Activated T-cell treated with anti-CD3 and anti-CD28 coated beads, Interleukin-2, amount 50 U/mL, for 72 hours (primary cell): ENCODE measurements at places on chromosomes 7 and 10. TPM values are rescaled to one million over a fixed set of nuclear protein-coding genes. Genes with fewer than 3 reads are reported as not detected.

GRCh38 chr10:86366033-86366901 lies at the start of gene GRID1:
TSS of gene GRID1 (minus strand) at chr10:86366795.
- DNase-seq: peak; percentile 28

- DNase-seq: peak; percentile 11
Observed at GRCh38 chr10:122648599-122649428, 50.8 kb downstream of the C10orf120 start.

DNA sequence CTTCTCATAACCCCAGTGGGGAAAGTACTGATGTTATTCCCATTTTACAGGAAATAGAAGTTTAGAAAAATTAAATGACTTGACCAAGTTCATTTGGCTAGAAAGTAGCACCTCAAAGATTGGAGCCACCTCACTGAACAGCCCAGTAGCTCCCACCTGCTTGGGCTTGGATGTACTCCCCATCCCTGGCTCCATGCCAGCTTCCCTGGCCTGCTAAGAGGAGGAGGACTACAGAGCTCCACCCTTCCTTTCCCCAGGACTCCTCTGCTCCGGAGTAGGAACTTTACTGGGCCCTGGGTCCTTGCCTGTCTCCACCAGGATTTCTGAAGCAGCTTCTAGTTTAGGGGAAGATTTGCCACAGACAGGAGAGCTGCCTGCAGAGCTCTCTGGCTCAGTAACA lies 3.1 kb downstream of the HPS6 start:
- DNase-seq: no peak

GRCh38 chr10:111086574-111086973 lies 9.7 kb downstream of the ADRA2A start:
- no peak for DNase-seq

DNA sequence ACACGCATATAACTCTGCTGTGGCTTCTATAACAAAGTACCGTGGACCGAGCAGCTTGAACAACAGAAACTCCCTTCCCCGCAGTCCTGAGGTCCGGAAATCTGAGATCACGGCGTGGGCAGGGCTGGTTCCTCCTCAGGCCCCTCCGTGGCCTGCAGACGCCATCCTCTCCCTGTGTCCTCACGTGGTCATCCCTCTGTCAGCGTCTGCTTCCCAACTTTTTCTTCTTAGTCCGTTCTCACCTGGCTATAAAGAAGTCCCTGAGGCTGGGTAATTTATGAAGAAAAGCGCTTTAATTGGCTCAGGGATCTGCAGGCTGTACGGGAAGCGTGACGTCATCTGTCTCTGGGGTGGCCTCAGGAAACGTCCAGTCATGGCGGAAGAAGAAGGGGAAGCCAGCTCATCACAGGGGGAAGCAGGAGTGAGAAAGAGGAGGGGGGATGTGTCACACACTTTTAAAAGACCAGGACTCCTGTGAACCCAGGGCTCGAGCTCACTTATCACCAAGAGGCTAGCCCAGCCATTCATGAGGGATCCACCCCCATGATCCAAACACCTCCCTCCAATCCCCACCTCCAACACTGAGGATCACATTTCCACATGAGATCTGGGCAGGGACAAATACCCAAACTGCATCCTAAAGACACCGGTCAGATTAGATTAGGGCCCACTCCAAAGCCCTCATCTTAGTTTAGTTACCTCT lies 91.2 kb upstream of the INSIG1 start:
- DNase-seq: peak; percentile 85

- DNase-seq: no peak
Observed at GRCh38 chr7:12607134-12607533, 36.6 kb downstream of the SCIN start.

DNA sequence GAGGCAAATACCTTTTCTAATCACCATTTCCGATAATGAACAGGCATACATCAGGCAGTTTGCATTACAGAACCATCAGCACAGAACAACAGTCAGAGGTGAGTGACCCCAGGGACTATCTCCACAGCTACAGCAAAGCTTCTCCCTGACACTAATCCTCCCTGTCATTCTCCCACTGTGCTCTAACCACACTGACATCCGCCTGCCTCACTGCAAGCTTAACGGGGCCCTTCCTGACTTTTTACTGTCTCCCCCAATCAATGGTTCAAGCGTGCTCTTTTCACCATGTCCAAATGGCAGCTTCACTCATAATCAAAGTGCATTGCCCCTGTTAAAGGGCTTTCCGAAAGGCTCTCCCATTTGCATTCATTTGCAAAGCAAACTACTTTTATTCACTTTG lies 196.3 kb downstream of the DNAJC1 start:
- no peak for DNase-seq

DNA sequence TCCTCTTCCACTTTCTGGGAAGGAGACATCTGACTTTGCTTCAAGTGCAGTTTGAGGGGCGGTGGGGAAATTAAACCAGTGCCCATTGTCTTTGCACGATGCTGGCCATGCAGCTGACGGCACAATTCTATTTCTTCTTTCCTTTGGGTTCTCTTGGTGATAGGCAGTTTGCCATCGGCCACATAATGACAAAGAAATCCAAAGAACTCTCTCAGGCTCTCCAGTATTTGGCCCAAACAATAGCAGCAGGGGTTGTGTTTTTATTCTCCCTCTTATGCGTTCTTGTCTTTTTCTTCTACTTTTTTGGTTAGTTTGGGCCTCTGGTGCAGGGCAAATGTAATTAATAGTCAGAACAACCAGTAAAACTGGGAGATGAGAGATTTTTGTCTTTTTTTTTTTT lies 147.0 kb downstream of the EMX2 start:
- DNase-seq: no peak

DNA sequence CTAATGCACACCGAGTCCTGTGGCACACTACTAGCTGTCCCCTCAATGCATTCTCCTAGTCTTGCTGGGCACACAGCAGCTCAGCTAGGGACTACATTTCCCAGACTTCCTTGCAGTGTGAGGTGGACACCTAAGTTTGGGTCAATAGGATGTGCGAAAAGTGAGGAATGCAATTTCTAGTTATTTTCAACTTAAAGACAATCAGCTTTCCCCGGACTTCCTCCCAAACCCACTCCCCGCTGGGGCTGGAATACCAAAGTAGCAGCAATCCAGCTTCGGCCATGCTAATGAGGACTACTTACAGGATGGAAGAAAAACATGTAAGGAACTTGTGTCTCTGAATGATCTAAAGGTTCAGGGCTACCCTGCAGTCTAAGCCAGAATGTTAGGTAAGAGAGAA lies 286.4 kb upstream of the LRRN3 start:
- DNase-seq: no peak

DNA sequence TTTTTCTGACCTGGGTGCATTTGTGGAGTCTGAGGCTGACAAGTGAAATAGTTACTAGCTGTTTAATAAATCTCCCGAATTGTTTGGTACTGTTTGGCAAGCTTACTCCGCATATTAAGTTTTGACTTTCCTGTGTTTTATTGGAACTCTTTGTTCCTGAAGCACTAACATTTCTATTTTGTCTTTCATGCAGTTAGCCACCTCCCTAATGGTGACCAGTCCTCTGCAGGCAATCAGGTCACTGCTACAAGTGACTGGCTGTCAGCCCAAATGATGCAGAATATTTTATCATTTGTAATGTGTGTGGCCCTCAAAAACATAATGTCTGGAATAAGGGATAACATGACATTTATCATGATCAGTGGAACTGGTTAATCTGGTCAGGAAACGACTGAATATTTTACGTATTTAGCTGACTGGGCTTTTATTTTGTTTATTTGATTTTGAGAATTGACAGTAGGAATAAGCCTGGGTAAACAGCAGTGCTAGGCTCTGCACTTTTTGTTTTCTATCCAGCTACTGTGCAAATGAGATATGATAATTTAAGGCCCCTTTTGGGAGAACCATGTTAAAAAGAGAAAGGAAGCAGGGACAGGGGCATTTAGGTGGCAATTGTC lies 82.9 kb downstream of the ST7 start:
- no peak for DNase-seq

- DNase-seq: peak; percentile 83
Observed at GRCh38 chr7:157337316-157338149, 729 bp downstream of the DNAJB6 start.

GRCh38 chr10:115539142-115539762 lies 446.1 kb downstream of the ATRNL1 start:
- no peak for DNase-seq

DNA sequence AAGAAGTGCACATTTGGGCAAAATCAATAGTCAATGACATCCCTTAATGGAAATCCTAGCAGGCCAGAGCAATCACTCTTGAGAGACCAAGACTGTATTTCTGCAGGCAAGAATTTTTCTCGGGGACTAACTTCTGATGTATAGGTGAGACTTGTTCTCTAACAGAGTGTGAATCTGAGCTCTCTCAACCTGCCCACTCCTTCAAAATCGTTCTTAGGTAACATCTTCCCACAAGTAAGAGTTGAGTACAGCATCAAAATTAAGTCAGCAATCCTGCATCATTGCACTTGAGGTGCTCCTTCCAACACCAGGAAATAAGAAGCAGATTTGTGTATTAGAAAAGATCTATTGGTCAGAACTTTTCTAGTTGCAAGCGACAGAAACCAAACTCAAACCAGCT lies 25.6 kb upstream of the GFRA1 start:
- no peak for DNase-seq

- no peak for DNase-seq
Observed at GRCh38 chr7:24325708-24326107, 41.7 kb downstream of the NPY start.

GRCh38 chr10:108254089-108254488 lies 1089.6 kb upstream of the SORCS1 start:
- no peak for DNase-seq

DNA sequence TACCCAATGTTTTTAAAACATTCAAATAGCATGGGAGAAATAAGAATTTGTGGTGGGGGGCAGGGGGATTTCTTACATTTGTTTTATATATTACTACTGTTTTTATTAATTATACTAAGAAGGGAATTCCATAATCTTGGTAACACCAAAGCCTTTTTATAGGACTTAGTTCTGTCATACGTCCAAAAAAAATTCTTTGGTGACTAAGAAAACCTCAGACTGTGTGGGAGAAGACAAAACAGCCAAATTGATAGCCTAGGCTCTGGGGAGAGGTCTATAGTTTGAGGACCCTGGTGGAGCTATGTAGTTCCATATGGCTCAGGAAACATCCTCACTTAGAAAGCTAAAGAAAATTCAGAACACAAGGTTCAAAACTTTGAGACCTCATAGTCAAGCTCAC lies 23.4 kb downstream of the ACSM6 start:
- DNase-seq: no peak

DNA sequence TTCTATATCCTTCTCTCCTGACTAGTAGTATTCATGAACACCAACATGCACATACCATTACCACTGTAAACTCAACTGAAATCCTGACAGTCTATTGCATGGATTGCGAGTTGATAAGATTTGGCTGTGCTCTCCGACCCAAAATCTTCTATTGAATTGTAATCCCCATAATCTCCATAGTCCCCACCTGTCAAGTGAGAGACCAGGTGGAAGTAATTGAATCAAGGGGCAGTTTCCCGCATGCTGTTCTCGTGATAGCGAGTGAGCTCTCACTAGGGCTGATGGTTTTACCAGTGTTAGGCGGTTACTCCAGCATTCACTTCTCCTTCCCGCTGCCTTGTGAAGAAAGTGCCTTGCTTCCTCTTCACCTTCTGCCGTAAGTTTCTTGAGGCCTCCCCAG lies 261.8 kb downstream of the PHF14 start:
- DNase-seq: no peak

GRCh38 chr7:28173531-28173930 lies 7.1 kb downstream of the JAZF1 start:
- DNase-seq: no peak

DNA sequence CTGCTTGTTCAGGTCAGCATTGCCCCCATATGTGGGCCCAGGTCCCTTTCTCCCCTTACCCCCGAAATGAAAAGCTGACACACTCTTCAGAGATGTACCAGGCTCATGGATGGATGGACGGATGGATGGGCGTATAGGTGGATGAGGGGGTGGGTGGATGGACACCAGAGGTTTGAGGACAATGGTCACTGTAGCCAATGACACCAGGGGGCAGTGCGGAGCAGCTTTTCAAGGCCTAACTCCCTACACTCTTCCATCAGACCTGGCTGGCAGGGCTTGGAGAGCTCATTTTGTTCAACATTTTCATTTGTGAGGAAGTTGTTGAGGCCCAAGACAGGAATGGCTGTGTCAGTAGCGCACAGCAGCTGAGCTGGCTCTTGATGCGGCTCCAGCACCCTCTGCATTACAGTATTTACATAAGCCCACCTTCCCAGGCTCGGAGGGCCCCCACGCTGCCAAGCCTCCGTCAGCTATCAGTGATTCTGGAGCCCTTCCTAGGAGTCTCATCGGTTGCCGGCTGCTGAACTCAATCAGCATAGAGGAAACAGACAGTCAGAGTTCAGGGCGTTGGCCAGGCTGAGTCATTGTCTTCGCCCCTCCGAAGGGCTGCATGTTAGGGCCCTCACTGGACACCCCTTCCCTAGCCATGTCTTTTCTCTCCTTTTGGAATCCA lies 11.6 kb upstream of the FFAR4 start:
- peak; percentile 68 for DNase-seq

DNA sequence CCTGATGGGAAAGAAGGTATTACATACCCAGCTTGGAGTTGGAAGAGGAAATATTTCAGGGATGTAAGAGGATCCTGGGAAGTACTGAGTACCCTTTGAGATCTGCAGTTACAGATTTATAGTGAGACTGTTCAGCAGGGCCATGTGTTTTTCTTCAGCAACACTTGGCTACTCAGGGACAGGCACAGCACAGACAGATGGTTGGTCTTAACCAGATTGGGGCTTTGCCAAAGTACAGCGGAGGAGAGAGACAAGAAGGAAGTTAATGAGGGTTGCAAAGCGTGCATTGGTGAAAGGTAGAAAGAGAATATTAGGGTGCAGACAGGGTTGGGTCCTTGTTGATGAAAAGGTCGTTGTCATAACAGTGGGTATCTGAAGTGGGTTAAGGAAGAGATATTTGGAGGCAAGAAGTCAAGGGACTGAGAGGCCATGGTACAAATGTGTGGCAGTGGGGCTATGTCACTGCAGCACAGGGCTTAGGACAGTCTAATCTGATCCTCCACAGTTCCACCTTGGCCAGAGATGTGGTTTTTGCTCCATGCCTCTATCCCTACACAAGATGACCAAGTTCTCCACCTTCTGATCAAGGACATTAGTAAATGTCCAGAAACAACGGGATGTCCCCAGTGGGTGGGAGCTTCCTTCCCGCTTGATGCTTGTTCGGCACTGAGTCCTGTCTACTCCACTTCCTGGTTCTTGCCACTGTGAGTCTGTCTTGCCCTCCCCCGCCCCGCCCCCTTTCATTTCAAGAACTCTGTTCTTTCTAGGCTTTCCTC lies 18.9 kb upstream of the DNAJC1 start:
- DNase-seq: peak; percentile 22

- no peak for DNase-seq
Observed at GRCh38 chr10:78255796-78256638, 222.4 kb downstream of the RPS24 start.

The FXYD4 gene
- total RNA-seq: not detected

The CUL2 gene
- total RNA-seq: 37.9 TPM

The AASS gene
- 3.5 TPM for total RNA-seq

The HYAL4 gene
- 0.48 TPM for total RNA-seq

The CYP2C19 gene
- total RNA-seq: 0.42 TPM

The MICALL2 gene
- 3.5 TPM for total RNA-seq

The LRIT1 gene
- not detected for total RNA-seq

The SAMD9L gene
- total RNA-seq: 27.0 TPM

The TMEM196 gene
- not detected for total RNA-seq

The PTF1A gene
- total RNA-seq: not detected

The MMD2 gene
- not detected for total RNA-seq

The GALNT17 gene
- total RNA-seq: not detected
